ENCODE measurements at places on chromosomes 7 and 10.

- no peak for DNase-seq
Measured at GRCh38 chr10:94383530-94383929, 18.8 kb upstream of the TBC1D12 start.

- no peak for DNase-seq
Measured at GRCh38 chr7:149814494-149814893, 23.7 kb upstream of the ZNF862 start.

DNA sequence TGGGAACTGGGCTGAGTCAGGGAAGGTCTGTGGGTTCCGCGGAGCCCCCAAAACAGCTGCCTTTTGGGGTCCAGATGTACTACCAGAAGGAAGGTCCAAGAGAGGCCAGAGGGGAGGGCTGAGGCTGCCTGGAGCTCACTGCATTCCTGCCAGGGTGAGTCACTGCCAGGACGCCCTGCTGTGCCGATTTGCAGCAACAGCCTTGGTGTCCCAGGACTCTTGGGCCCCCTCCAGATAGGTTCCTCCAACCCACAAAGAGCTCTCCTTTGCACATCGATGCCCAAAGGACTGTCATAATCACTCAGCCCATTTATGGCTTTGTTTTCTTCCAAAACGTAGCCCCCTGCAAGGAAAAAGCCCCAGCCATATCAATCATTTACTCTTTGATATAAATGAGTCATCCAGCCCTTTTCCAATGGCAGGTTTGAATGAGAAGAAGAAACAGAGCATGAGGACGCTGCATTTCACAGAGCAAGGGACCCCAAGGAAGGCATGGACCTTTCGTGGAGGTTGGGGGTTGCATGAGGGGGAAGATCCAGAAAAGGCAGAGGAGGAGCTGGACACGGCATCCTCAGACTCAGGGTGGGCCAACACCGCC, 32.2 kb upstream of the COL13A1 start:
- DNase-seq: peak; percentile 49

GRCh38 chr10:78729366-78729765, 339.4 kb upstream of the ZMIZ1 start:
- DNase-seq: no peak

DNA sequence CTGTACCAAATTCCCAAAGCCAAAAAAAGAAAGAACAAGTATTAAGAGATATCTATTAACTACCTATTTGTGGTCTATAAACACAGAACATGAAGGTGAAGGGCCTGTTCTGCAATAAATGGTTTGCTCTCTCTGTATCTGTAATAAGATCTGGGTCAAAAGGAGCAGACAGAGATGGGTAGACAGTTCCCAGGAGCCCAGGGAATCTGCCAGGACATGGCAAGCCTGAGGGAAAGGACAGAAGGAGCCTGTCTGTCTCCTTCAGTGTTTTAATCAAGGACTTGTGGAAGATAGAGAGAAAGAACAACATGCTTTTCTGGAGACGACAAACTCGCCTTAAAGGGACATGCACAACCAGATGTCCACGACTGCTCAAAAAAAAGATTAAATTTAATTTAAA, 165.7 kb downstream of the ELMO1 start:
- no peak for DNase-seq

DNA sequence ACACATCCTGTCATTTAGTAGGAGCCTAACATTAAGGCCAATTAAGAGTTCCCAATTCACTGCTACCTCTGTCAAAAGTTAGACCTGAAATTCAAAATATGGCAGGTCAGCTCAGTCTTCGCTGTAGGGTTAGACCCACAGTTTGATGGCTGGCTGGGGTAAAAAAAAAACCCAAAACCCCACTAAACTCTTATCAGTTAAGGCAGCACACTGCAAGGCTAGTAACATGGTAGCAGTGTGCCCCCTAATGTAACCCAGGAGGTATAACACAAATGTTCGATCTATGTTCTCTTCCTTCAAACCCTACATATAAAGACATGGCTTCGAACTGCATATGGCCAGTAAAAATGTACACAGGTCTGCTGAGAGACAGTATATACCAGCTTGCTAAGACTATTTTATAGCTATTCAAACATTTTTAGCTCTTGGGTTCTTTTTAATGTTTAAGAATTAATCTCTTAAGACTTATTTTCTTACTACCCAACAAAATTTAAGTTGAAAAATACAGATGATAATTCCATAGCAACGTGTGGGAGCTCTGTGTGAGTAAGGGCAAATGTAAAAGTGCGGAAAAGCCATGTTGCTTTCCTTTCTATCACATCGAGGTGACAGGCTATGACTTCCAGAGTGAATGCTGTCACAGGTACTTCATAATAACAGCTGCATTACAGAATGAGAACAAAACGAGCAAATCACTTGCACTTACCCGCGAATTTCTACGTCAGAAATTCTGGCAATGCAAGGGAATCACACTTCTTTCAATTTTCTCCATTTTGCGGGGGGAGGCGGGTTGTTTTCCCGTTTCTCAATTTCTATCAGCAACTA, 168.4 kb upstream of the IMMP2L start:
- peak; percentile 50 for DNase-seq

Data from fibroblast of the conjunctiva (primary cell).